ENCODE measurements at places on chromosomes 5 and 9.

DNA sequence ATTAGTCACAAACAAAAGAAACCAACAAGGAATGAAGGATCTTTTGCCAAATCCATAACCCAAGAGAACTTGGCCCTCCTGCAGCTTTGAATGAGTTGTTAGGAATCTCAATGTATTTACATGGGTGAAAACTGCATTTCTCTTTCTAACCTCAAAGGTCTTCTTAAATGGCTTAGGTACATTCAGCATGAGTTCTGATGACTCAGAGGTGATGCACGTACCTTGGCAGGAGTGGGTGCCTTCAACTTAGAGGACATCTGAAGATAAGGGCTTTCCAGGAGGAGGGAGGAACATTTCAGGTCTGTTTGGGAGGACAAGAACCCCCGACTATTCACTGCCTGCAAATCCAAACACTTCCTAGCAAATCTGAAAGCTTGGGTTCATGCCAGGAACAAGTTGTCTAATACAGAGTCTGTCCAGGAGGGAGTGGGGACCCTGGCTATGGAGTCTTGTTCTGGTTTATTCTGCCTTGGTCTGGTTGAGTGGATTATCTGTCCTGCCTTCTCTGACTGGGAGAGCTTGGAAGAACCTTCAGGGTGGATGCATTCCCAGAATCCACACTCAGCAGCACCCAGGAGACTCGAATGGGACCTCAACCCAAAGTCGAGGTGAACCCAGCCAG, 65.7 kb downstream of the IRX2 start:
- DNase-seq = no peak

- DNase-seq = peak; percentile 94
These were observed 58.0 kb downstream of the RAD23B start for GRCh38 chr9:107340920-107341632.

GRCh38 chr9:136839229-136840139, 2.8 kb upstream of the AJM1 start:
- DNase-seq = no peak

- no peak for DNase-seq
These were observed 12.7 kb upstream of the GPR21 start for GRCh38 chr9:123020796-123021195.

DNA sequence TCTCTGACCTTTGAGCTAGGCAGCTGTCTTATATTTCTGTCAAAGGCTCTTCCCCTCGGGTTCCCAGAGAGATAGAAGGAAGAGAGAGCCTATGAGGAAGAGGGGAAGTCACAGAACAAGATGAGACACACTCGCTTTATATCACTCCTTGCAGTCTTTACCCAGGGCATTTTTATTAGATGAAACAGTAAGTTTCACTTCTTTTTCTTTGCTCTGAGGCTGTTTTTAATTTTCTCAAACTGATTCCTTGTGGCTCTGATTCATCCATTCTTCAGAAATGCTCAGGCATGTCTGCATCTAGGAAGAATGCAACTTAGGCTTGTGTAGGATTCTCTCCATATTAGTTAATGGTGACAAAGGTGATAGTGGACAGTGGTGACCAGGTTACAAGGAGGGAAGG, 132.9 kb upstream of the CHD1 start:
- DNase-seq = no peak

DNA sequence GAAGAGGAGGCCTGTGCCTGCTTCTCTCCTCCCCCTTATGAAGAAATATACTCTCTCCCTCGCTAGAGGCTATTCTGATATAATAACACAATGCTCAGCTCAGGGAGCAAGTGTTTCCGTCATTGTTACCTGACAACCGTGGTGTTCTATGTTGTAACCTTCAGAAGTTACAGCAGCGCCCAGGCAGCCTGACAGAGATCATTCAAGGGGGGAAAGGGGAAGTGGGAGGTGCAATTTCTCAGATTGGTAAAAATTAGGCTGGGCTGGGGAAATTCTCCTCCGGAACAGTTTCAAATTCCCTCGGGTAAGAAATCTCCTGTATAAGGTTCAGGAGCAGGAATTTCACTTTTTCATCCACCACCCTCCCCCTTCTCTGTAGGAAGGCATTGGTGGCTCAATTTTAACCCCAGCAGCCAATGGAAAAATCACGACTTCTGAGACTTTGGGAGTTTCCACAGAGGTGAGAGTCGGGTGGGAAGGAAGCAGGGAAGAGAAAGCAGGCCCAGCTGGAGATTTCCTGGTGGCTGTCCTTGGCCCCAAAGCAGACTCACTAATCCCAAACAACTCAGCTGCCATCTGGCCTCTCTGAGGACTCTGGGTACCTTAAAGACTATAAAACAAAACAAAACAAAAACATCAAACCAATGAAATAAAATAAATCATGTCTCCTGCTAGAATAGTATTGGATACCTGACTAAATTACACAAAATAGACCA, 1.3 kb downstream of the TMEM174 start:
- no peak for DNase-seq

GRCh38 chr5:75558981-75559632, 47.4 kb downstream of the POLK start:
- no peak for DNase-seq

GRCh38 chr9:95313010-95313498, 4.5 kb downstream of the FANCC start:
- DNase-seq = no peak

- DNase-seq = peak; percentile 61
These were observed 3.6 kb downstream of the MGAT4B start for GRCh38 chr5:179802950-179803562.

DNA sequence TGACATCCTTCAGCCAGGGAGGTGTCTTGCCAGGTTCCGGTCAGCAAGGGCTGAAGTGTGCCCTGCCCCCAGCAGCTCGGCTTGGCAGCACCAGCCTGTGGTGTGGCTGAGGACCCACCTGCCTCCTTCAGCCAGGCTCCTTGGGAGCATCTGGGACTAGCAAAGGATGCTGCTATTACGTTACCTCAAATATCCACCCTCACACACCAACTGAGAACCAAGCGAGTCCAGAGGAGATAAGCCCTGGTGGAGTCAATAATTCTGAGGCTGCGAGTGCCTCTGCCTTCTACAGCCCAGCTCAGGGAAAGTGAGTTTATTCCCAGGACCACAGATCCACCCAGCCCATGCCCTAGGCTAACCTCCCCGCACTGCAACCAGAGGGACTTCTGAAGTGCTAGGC, 57.1 kb upstream of the FSTL4 start:
- DNase-seq = no peak

DNA sequence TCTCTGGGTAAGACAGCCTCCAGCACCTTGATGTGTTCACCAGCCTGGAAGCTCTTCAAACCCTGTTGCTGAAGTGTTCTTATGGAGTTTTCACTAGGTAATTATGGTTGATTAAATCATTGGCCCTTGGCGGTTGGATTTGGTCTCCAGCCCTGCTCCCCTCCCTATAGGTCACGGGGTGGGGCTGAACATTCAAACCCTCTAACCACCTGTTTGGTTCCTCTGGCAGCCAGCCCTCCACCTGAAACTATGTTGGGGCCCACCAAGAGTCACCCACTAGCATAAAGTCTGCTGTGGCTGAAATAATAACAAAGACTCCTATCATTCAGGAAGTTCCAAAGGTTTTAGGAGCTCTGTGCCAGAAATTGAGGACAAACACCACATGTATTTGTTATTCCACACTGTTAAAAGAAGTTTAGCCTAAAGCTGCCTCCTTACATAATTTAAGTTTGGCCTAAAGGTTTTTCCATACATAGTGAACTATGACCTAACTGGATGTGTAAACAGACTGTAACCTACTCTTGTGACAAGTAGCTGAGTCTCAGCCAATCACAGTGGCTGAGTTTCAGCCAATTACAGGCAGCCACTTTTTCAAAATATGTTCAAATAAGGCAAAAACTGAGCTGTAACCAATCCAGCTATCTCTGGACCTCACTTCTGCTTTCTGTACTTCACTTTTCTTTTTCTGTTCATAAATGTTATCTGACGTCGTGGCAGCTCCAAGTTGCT, 34.8 kb downstream of the TMEM252 start:
- DNase-seq = no peak

GRCh38 chr5:78927657-78928282, 57.3 kb downstream of the ARSB start:
- DNase-seq = no peak

DNA sequence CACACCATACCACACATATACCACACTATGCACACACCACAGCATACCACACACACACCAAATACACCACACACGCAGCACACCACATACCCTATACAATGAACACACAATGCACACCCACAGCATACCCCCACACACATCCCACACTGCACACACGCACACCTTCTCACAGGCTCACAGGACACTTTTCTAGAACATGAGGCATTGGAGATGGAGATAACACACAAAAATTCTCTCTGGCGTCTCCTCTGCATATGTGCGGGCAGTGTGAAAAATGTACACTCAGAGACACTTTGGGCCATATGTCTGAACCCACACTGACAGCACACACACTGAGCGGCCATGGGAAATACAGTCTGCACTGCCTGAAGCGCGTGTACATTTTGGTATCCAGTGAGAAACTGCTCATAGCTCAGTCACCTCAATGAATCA, 278.1 kb downstream of the GADD45G start:
- no peak for DNase-seq

DNA sequence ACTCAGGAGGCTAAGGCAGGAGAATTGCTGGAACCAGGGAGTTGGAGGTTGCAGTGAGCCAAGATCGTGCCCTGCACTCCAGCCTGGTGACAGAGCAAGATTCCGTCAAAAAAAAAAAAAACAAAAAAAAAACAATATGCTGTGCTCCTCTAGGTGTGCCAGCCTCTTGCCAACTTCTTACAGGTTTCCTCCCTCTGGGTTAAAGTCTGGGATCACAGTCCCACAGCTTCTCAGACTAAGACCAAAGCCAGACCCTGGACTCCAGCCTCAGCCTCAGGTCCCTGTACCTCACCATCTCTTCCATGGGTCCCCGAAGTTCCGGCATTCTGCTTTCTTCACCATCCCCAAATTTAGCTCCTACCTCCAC, 180.8 kb upstream of the MVB12B start:
- DNase-seq = no peak

DNA sequence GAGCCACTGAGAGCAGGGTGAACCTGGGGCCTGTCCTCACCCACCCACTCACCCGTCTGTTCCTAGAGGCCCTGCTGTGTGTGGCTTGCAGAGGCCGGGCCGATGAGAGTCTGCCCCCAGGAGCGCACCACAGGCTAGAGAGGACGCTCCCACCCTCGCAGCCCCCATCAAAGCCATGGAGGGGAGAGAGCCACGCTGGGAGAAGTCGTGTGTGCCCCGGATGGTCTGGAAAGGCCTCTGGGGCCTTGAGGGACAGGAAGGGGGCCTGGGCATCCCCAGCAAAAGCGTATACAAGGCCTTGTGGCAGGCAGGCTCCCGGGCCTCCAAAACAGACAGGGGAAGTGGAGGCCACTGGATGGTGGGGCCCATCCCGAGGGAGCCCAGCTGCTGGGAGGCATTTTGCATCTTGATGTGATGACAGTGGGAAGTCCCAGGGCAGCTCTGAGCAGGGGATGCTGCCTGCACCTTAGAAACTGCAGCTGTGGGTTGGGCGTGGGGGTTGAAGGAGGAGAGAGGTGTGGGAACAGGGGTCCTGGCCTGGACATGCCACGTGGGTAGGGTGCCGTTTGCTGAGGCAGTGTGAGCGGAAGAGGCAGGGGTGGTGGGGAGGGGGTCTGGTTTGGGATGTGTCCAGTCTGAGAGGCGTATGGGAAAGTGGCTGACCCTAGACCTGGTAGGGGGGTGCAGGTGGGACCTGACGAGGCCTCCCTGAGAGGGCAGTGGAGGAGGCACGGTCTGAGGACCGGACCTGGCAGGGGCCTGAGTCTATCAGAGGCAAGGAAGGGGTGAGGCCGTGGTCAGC, 43.0 kb upstream of the NOTCH1 start:
- DNase-seq = peak; percentile 61
